ENCODE measurements at places on chromosomes 16 and 17.

DNA sequence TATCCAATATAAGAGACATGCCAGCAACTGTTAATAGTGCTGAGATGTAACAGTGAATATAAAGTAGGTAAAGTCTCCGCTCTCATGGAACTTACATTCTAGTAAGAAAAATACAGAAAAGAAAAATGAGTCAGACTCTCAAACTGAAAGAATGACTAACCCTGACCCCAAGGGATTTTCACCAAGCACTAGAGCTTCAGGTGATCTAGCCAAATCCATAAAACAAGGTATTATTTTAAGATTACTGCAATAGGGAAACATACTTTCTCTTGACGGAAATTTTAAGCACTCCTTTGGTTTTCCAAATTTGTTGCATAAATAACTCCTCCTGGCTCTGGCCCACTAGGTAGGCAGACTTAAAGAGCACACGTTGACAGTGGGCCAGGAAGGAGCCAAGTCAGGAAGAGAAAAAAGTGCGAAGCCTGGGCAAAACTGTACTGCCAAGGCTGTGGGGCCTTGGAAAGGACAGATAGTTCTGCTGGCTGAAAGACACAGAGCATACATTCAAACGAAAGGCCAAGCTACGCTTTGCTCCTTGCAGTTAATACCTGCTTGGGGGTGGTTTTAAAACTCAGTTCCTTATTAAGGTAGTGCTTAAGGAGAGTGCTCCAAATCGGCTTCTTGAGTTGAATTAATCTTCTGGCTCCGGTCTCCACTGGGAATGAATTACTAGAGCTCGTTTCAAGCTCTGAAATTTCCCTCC, 1.4 kb downstream of the GOT2 start:
- DNase-seq, result peak; percentile 42

DNA sequence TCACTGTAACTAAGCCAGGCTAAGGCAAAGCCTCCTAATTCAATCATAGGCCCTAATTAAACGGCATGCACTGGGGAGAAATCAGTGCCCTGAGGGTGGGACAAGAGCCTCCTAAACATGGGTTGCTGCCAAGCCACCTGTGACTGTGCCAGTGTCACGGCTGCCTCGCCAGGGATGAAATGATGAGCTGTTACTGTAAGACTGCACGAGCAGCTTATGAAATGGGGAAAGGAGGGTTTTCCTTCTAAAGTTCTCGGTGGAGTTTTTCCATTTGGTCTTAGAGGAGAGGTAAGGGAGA, 12.7 kb downstream of the TMEM11 start:
- DNase-seq, result no peak

- peak; percentile 77 for DNase-seq
Measured at GRCh38 chr17:49191917-49192741, 18.2 kb downstream of the GNGT2 start.

GRCh38 chr17:49200423-49201083, 9.8 kb downstream of the GNGT2 start:
- DNase-seq, result no peak

- no peak for DNase-seq
Measured at GRCh38 chr17:50594128-50594823, 33.8 kb downstream of the CACNA1G start.

GRCh38 chr16:85171759-85172454, 59.6 kb upstream of the CIBAR2 start:
- DNase-seq, result no peak

DNA sequence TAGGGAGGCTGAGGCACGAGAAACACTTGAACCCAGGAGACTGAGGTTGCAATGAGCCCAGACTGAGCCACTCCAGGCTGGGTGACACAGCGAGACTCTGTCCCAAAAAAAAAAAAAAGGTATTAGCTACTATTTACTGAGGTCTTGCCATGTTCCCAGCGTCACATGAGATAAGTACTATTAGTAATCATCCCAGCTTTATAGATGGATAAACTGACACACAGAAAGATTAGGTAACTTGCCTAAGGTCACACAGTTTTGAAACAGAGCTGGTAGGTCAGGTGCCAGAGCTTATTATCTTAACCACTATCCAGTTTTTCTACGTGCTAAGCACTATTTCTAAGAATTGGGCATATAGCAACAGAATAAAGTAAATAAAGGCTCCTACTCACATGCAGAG, 51.6 kb downstream of the TEX14 start:
- DNase-seq, result no peak

- DNase-seq, result no peak
Measured at GRCh38 chr17:52789829-52790228, 631.3 kb upstream of the CA10 start.

DNA sequence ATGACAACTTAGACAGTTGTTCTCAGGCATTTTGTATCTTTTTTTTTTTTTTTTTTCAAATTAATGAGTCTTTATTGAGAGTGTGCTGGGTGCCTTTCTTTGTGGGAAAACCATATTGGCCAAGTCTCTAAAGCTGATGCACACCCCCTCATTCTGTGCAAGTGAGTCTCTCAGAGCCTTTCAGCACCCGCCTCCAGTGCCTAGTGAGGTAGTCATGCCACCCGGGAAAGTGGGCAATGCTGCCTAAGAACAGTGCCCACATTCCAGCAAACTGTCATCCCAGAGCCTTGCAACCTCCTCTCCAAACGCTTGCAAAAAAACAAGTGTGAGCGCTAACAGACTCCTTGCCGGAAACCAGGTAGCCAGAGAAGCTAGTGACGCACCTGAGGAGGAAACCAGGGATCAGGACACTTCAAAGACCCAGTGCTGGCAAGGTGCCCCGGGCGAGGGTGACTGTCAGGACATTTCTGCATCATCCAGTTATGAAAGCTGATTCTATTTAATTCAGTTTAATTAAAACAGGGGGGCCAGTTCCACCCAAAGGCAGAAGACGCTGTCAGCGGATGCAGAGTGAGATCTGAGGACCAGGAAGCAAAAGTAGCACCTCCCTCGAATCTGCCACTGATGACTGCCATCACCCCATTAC, 34.9 kb downstream of the SMARCE1 start:
- no peak for DNase-seq

GRCh38 chr17:17994271-17995069, 21.8 kb downstream of the DRC3 start:
- DNase-seq, result peak; percentile 18

DNA sequence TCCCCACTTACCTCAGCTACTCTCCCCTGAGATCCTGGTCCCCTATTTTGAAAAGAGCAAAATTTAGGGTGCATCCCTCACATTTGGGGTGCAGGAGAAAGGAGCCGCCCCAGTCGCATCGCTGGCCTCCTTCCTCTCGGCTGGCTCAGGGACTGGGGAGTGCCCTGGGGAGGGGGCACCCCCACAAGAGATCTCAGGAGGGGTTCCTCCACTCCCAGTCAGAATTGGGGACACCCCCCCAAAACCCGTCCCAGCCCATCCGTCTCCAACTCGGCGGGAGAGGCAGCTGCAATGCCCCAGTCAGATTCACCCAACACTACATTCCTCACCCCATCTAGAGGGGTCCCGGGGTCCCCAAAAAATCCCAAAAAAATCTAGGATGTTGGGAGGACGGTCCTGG, 3.5 kb upstream of the BCL6B start:
- DNase-seq, result no peak

DNA sequence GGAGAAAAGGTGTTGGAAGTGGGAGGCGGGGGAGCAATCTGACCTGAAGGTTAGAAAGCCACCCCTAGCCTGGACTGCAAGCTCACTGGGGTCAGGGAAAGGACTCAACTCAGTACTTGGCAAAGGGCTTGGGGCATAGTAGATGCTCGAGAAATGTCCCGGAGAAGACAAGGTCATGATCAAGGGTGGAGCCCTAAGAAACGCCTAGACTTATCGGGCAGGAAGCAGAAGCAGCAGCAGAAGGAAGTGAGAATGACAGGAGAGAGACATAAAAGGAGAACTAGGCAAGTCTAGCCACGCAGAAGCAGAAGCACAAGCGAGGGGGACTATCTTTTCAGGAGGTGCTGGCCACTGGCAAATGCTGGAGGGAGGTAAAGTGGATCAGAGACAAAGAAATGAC, 10.2 kb downstream of the COTL1 start:
- no peak for DNase-seq

DNA sequence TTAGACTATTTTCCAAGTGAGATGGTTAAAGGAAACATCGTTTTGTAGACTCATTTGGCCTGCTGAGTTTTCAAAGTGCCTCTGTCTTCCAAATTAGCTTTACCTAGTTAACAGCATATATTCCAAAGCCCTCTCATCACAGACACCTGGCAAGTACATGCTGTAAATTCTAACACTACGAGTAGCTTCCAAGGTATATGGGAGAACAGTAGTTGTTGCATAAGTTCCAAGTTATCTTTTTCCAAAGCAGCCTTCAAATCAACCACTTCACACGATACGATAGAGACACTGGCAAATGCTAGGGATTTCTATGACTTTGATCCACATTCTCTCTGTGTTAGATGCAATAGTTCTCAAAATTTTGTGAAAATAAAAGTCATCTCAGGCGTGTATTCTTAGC, 299.3 kb downstream of the CNTNAP4 start:
- no peak for DNase-seq

- peak; percentile 5 for DNase-seq
Measured at GRCh38 chr17:50559674-50560184, 786 bp upstream of the CACNA1G start.

DNA sequence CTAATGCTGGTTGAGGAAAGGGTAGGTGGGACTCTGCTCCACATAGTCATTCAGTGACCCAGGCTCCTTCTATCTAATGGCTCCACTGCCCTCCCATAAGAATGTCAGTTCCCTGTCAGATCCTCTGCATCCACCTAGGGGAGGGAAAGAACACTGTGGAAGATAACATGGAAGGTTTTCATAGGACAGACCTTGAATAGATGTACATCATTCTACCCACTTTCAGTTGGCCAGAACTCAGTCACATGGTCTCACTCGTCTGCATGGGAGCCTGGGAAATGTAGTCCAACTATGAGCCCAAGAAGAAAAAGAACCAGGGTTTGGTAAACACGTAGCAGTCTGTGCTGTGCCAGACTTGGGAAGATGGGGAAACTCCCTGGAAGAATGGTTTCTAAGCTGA, 27.1 kb upstream of the SCNN1B start:
- no peak for DNase-seq

GRCh38 chr16:55666012-55666411, 10.2 kb downstream of the SLC6A2 start:
- DNase-seq, result no peak

GRCh38 chr17:16108871-16109270, 106.5 kb downstream of the NCOR1 start:
- DNase-seq, result no peak

- peak; percentile 77 for DNase-seq
Measured at GRCh38 chr17:70307430-70308225, 138.3 kb downstream of the KCNJ2 start.

DNA sequence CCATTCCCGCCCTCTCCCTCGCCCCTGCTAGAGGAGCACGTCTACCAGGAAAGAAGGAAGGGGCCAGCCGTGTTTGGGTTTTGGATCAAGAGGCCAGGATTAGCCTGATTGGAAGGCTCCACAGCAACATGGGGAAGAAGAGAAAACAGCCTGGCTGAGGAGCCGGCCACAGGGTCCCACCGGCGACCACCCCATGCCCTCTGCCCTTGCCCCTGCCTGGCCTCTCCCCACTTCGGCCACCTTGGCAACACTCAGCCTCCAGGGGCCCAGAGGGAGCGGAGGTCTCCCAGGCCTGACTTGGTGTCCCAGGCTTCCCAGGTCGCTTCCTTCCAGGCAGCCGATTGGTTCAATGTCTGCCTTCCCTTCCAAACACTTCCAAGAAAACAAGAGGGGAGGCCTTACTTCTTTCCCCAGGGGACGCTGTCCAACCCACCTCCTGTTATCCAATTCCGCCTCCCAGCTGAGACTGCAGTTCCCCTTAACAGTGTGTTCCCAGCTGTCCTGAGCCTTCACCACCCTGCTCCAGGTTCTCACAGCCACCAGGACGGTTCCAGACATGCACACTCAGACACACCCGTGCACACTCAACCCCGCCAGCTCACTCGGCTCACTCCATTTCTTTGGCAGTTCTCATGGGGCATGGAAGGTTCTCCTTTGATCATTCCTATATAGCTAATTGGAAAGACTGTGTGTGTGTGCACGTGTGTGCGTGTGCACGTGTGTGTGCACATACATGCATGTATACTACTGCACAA, 65.4 kb downstream of the RBFOX3 start:
- no peak for DNase-seq

GRCh38 chr17:66784621-66785364, 50.1 kb upstream of the CACNG5 start:
- no peak for DNase-seq

DNA sequence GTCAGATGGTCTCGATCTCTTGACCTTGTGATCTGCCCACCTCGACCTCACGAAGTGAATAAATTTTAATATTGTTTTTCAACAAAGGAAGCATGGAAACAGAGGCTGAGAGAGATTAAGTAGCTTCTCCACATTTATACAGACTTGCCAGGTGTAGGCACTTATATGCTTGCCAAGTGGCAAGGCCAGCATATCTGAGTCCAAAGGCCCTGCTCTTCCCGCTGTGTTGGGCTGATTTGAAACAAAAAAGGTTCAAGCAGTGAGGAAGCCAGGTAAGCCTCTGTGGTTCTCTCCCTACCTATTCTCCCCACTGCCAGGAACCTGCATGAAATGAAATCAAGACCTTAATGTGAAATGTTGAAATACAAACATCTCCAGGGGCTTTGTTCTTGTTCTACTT, 7.5 kb upstream of the SLC6A4 start:
- DNase-seq, result no peak

DNA sequence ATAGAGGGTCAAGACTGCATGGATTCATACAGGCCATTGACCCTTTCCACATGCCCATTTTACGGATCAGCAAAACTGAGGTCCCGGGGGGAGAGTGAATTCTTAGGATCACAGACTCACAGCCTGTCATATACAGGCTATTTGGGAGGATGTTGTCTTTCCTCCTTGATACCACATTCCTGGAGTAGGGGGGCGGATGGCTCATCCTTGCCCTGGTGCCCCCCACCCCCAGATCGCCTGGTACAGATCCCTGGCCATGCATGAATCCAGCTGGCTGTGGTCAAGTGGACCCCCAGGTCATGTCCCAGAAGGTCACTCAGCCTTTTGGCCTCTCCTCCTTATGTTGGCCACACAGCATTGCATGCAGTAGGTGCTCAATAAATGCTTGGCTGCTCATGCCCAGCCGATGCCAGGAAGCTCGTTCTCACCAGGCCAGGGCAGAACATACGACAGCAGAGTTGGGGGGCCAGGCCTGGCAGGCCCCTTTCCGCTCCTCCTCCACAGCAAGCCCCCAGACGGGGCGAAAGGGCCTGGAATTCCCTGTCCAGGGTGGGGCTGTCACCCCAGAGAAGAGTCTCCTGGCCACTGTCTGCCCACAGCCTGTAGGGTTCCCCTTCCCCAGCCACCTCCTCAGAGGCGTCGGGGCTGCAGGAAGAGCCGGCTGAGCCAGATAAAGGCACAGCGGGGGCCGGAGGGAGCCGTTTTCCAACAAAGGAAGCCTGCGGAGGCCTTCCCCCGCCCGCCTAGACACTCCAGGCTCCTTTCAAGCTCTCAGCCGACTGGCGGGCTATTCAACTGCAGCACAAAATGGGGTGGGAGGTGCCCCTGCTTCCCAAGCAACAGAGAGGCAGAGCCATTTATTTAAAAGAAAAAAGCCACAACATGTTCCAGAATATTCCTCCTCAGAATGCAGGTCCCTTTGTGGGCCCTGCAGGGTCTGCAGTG, 215.7 kb upstream of the CIBAR2 start:
- no peak for DNase-seq
